Trophoblast cell (in vitro differentiated cells and primary cell): ENCODE measurements at places on chromosomes 11 and 22.
A peak's percentile ranks its signal among the peaks of the same experiment; 100 is the strongest.

- no peak for DNase-seq
Measured at GRCh38 chr22:16721961-16722360, 103.2 kb downstream of the XKR3 start.

DNA sequence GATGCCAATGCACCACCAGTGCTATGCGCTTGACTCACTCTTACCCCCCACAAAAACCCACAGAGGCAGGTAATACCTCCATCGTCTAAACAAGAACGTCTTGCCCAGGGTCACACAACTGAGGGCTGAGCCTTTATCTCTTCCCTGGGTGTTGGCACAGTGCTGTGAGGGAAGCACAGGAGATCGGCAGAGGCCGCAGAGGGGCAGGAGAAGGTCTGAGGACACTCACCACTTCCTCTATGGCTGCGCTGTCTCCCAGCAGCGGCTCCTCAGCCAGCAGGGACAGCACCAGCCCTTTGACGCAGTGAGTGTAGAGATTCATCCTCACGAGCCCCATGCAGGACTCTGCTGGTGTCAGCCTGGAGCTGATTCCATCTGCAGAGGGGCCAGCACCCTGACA is 19.9 kb downstream of the HPS4 start:
- DNase-seq: peak; percentile 48

DNA sequence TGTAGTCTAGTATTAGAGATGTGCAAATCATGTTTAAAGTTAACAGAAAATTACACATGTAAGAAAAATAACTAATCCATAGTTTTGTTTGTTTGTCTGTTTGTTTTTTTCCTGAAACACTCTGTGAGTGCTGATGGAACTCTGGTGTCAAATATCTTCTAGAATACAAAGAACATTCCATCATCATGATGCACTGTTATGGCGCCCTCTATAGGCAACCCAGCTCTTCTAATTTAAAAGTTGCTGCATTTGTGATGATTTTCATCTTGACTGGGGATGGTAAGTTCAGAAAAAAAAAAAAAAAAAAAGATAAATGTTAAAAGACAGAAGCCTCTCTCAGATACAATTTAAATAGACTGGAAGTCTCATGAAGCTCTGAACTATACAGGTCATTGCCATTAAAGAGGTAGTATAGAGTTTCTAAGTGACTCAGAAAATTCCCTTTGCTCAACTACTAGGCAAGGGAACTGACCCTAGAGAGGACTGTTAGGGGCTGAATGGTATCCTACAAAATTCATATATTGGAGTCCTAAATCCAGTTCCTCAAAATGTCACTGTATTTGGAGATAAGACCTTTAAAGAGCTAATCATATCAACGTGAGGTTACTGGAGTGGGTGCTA is 597.2 kb upstream of the ANO3 start:
- DNase-seq: no peak

- DNase-seq: no peak
Measured at GRCh38 chr22:37206118-37206840, 6.0 kb downstream of the SSTR3 start.

DNA sequence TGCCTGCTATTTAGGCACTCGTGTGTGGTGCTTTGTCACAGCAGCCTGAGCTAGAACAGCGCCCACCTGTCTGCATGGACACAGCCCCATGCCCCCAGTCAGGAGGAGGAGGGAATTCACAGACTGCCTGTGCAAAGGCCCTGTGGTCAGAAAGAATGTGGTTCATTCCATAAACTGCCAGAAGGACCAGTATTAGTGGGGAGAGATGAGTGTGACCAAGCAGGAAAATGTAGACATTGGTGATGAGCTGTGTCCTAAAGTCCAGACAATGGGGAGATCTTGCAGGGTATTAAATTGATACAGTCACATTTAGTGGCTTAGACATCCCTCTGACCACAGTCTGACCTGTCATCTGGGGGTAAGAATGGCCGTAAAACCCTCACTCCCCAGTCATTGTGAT is 83.7 kb upstream of the LINC01488 start:
- DNase-seq: no peak

DNA sequence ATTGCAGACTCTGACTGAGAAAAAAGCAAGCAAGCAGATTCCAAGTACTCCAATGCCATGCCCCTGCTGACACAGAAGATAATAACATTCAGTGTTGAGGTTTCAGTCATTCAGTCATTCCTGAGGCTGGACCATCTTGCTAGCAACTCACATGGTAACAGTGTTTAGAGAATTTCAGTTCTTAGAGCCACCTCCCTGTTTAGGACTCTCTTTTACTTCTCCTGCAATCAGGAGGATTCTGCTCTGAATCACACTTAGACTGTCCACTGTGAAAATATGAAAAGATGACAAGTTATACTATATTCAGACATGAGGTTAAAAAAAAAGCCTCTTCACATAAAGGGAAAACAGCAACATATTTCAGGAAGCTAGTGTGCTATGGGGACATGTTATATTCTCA is 183.9 kb upstream of the CTSC start:
- DNase-seq: no peak

GRCh38 chr11:62770778-62771143 is 435 bp upstream of the TAF6L start:
- no peak for DNase-seq

GRCh38 chr22:37197451-37198257 is 9.6 kb upstream of the C1QTNF6 start:
- peak; percentile 100 for DNase-seq

GRCh38 chr22:49627217-49628181 is 200.2 kb downstream of the BRD1 start:
- no peak for DNase-seq

DNA sequence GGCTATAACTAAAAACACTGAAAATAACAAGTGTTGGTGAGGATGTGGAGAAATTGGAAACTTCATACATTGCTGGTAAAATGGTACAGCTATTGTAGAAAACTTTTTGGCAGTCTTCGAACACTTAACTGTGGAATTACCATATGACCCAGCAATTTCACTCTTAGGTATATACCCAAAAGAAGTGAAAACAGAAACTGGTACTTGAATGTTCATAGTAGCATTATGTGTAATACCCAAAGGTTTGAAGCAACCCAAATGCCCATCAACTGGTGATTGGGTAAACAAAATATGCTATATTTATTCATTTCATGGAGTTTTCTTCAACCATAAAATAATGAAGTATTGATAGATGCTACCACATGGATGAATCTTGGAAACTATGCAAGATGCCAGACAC is 40.8 kb upstream of the FTH1 start:
- no peak for DNase-seq

GRCh38 chr11:134252346-134253187 is 585 bp downstream of the THYN1 start:
- DNase-seq: no peak

DNA sequence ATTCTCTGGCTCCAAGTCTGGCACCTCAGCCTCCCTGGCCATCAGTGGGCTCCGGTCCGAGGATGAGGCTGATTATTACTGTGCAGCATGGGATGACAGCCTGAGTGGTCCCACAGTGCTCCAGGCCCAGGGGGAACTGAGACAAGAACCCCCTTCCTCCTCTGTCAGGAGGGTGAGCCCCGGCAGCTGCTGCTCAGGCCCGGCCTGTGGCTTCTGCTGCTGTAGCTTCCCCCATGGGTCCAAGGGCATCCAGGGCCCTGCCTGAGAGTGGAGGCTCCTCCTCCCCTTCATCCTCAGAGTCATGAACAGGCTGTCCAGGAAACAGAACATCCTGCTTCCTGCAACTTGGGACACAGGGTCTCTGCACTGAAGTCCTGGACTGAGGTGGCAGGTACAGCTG is 113.6 kb downstream of the VPREB1 start:
- no peak for DNase-seq

GRCh38 chr11:114132944-114133394 is 73.5 kb downstream of the ZBTB16 start:
- DNase-seq: no peak

DNA sequence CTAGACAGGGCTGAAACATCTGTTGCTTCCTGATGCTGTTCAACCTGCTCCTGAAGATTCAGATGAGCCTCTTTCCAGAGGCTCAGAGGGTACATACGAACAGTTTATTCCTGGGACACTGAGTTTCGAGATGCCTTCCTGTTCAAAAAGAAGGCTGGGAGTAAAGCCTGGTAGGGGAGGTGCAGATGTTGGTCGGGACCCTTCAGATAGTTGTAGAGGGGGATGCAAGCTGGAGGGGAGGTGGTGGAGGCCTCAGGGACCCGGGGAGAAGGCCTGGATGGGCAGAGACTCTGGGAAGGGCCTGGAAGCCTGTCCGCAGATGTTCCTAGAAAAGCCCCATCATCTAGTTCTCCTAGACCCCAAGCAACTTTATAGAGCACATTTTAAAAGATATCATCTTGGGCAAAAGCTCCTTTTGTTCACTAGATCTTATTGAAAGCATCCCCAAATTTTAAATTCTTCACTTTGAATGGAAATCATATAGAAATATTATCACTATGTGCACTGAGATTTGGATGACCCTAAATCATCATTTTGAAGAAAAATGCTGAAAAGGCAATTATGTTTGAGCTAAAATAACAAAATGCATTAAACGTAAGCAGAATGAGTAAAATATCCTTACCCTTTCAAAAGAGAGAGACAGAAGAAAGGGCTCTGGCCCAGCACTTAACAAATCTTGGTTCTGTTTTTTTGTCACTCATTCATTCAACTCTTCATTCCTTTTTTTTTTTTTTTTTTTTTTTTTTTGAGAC is 41.2 kb downstream of the RTL6 start:
- no peak for DNase-seq

GRCh38 chr11:119361056-119361787 is 14.7 kb upstream of the MFRP start:
- DNase-seq: peak; percentile 98

GRCh38 chr11:83954780-83955179 is 668.6 kb upstream of the CCDC90B start:
- no peak for DNase-seq

DNA sequence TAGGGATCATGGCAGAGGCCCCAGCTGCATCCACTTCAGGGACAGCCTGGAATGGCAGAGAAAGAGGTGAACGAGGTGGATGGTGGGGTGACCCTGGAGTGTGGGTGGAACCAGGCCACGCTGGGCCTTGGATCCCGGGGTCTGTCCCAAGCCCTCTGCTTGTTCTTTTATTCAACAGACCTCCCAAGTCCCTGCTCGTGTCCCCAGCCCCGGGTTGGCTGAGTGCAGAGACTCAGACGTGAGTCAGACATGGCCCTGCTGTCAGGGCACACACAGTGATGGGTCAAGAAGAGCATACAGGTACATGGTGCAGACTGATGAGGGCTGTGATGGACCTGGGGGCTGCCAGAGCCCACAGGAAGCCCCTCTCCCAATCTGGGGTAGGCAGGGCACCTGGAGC is 6.6 kb downstream of the ARHGAP8 start:
- peak; percentile 42 for DNase-seq

GRCh38 chr11:122920579-122920978 is 38.0 kb downstream of the JHY start:
- no peak for DNase-seq

GRCh38 chr11:59011655-59012397 is 72.5 kb downstream of the GLYATL1 start:
- DNase-seq: no peak

DNA sequence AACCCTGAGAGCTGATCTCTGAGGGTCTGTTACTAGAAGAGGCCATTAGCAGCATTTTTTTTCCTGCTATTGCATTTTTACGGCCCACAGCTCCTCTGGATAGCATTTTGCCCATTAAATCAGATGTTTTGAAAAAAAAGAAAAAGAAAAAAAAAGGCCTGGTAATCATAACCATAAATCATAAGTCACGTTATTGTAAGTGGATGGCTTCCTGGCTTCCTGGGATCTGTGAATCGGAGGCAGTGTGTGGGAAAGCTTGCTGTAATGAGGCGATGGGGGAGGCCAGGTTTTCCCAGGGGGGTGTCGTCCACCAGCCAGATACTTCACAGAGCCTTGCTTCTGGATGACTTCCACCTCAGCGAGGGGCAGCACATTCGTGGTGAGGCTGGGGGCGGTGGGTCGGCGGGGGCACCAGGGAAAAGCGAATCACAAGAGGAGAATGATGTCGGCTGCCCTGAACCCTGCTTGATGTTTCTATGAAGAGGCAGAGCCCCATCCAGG is 106.5 kb upstream of the SYT13 start:
- no peak for DNase-seq

DNA sequence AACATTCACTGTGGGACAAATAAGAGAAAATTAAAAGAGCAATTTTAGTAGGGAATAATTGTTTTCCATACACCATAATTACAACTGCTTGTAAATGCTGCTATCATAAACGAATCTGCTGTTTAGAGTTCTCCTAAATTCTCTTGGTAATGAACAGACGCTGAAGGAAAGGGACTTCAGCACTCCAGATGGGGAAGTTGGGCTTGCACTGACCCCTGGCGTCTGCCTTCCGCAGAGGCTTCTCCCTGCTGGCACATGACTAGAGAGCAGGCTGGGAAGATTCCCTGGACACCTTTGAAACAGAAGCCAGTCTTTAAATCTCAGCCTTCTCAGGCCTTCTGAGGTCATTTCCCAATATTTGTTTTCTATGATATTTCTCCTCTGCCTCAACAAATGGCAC is 84.1 kb downstream of the NXPE2 start:
- peak; percentile 49 for DNase-seq

DNA sequence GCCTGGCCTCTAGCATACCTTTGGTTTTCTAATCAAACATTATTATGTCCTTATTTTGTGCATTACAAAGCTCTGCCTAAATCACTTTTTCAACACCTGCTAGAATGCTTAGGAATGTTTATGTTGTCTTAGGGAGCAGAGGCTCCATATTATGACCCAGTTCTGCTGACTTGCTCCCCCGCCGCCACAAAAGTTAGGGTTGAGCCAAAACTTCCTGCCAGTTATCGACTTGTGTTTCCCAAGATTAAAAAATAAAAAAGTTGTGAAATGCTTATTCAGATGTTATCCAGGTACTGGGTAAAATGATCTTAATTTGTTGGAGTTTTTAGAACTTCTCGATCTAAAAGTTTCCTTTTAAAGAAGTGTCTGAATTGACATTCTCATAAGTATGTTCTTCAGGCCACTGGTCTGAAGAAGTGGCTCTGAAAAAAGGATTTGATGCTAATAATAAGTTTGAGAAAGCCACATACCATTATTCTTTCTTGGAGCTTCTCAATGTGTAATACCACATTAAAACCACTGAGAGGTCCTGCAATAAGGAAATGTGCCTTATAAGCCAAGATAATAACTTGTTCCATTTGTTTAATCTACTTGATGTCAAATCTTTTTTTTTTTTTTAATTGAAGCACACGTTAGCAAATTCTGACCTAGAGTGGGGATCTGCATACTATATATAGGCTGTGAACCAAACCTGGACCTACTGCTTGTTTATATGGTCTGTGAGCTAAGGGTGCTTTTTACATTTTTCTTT is 2.2 kb downstream of the RNF185 start:
- DNase-seq: peak; percentile 21

DNA sequence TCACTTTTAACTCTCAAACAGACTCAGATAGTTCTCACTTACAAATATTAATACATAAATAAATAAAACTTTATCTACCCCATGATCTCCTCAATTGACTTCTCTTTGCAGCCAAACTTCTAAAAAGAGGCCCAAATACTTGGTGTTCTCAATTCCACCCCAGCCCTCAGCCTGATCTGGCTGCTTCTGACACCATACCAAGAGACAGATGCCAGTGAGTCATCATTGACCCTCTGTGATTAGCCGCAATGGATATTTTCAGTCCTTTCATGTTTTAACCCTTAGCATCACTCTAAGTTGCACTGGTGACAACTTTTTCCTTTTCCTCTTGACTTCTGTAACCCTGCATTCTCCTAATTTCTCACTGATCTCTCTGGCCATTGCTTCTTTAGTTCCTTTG is 184.1 kb upstream of the ARHGAP20 start:
- peak; percentile 27 for DNase-seq

GRCh38 chr22:28254396-28254795 is 335.3 kb upstream of the PITPNB start:
- no peak for DNase-seq

GRCh38 chr22:35308480-35309021 is 8.9 kb downstream of the TOM1 start:
- no peak for DNase-seq

GRCh38 chr11:85967457-85967856 is 101.4 kb downstream of the PICALM start:
- no peak for DNase-seq
